Skeletal muscle tissue (tissue), 5 donors: ENCODE measurements at places on chromosomes 1 and 21. TPM values are rescaled to one million over a fixed set of nuclear protein-coding genes. Genes with fewer than 3 reads are reported as not detected.

MNDA gene
- total RNA-seq = 4.7 TPM

ZNF683 gene
- not detected for total RNA-seq

DPT gene
- 74.6 TPM for total RNA-seq

FAM3B gene
- total RNA-seq = not detected

PLEKHN1 gene
- not detected for total RNA-seq
